ENCODE measurements at places on chromosomes 2 and 18.

- DNase-seq, result no peak
Measured at GRCh38 chr2:122239440-122239839, 484.0 kb downstream of the TSN start.

GRCh38 chr2:221125691-221126090 is 446.4 kb downstream of the EPHA4 start:
- no peak for DNase-seq

GRCh38 chr2:136025057-136025973 is 39.9 kb upstream of the DARS1 start:
- DNase-seq, result no peak

- no peak for DNase-seq
Measured at GRCh38 chr2:213015387-213016165, 135.8 kb downstream of the IKZF2 start.

- no peak for DNase-seq
Measured at GRCh38 chr2:223668302-223668998, 66.3 kb upstream of the SCG2 start.

DNA sequence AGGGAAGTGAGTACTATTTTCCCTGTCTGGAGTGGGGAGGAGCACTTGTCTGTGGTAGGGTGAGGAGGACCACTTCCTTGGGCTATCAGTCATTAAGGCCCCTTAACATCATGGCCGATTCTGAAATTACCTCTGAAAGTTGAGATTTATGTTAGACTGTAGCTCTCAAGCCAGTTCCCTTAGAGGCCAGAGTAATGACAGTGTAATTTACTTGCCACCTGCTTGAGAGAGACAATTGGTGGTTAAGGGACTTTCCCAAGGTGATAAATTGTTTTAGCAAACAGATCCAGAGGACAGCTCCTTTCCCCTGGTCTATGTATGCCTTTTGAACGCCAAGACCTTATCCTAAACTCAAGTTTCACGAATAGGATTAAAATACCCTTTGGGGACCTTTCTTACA is 56.1 kb downstream of the NEDD4L start:
- DNase-seq, result no peak

GRCh38 chr18:55777666-55778304 is 189.8 kb upstream of the TCF4 start:
- DNase-seq, result no peak

DNA sequence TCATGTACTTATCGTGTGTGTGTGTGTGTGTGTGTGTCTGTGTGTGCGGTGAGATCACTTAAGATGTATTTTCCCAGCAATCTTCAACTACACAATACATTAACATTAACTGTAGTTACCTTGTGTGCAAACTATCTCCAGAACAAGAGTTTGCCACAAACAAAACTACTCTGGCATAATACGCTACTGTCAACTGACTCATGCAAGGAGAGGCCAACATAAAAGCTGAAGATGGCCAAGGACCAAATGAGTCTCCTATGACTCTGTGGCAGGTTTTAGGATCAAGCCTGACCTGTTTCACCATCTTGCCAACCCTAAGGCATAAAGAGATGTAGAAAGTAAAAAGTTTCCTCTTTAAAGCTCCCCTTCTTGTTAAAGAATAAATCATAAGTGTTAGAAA is 20.1 kb downstream of the CYB5A start:
- DNase-seq, result no peak

- DNase-seq, result no peak
Measured at GRCh38 chr18:71130351-71130750, 841.5 kb downstream of the SOCS6 start.

DNA sequence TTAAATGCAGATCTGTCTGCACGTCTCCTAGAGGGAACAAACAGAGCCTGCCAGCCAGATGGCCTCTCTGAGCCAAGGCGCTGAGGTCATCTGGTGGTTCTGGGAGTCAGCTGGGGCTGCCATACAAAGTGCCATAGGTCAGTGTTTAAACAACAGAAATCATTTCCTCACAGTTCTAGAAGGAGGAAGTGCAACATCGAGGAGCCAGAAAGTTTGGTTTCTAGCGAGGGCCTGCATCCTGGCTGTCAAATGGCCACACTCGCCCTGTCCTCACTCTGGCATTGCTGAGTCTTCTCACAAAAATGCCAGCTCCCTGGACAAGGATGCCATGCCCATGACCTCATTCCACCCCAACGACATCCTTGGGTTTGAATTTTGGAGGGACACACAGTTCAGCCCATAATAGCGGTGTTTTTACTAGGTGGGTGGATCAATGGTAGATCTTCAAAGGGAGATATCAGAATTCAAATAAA is 59.6 kb downstream of the MYT1L start:
- no peak for DNase-seq

DNA sequence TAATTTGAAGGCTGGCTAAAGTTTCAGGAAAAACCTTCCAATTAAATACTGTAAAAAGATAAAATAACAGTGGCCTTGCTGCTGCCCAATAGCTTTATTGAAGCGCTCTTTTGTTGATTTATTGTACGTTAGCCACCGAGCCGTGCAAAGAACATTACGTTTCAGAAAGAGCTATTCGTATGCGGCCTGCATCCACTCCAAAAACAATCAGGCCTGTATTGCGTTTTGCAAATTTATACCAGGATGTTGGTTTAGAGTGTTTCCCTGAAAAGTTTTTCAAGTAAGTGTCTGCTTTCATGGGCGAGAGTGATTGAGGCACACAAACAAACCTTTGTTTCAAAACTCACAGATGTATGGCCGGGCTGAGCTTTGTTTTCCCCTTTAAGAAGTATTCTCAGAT is 257.2 kb upstream of the SALL3 start:
- DNase-seq, result no peak

GRCh38 chr2:128456281-128456680 is 137.6 kb upstream of the HS6ST1 start:
- DNase-seq, result no peak

- DNase-seq, result no peak
Measured at GRCh38 chr2:200943527-200944105, 19.8 kb downstream of the ORC2 start.

DNA sequence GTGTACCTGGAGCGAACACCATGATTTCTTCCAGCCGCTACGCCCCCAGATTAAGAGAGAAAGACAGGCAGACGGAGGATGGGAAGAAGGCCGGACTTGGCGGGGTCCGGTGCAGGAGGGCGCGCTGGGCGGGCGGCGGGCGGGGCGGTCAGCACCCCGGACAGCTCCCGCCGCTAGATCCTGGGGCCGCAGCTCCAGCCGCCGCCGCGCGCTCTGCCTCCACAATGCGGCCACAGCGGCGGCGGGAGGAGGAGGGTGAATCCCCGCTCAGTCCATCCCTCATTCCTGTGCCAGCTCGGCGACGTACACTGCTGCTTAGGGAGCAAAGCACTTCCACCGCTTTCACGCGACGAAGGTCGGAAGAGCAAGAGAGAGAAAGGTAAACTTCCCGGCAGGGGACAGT is at the start of gene AKAIN1:
TSS of gene AKAIN1 (minus strand) at position 226 of the 403 bp plus-strand sequence. CDS start at position 22, 204 bp downstream.
- DNase-seq, result no peak

DNA sequence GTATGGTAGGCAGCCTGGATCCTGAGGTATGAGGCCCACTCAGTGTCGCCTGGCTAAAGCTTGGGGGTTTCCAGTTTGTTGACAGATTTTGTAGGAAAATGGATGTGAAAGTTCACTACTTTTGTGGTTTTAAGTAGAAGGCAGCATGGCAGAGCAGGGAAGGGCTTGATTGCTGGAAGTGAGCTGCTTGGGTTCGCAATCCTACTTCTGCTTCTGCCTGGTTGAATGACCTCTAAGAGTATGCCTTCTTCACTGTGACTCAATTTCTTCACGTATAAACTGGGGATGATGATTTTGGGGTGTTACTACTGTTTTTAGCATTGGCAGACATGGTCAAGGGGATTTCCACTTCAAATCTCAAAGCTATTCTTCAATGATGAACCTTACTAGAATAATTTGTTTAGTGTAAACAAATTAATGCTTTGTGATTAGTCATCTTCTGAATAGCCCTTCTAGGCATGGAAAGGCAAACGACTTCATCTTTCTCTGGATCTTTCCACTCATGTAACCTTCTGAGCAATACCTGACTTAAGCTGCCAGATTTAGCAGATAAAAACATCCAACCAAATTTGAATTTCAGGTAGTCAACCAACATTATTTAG is 13.2 kb downstream of the BMP10 start:
- no peak for DNase-seq

- DNase-seq, result no peak
Measured at GRCh38 chr2:156890529-156891148, 366.9 kb upstream of the GALNT5 start.

DNA sequence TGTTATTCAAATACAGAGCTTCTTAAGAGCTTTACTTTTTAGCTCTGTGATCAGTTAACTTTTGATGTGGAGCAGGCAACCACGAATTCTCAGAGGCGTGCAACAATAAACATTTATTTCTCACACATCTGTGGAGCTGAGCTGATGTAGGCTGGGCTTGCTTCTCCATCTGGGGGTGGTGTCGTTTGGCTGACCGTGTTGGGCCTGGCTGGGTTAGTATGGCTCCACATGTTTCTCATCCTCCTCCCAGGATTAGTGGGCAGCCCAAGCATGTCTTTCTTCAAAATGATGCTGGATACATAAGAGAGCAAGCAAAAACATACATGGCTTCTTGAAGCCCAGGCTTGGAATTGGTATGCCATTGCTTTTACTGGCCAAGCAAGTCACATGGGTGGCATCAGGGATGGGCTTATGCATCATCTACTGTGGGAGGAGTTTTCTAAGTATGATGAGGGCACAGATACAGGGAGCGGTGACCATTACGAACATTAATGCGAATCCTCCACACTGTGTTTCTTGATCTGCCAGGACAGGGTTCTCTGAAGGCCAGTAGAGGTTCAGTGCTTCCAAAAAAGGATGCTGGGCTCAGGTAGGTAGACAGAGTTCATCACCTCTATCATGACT is 157.0 kb upstream of the TNP1 start:
- DNase-seq, result no peak

DNA sequence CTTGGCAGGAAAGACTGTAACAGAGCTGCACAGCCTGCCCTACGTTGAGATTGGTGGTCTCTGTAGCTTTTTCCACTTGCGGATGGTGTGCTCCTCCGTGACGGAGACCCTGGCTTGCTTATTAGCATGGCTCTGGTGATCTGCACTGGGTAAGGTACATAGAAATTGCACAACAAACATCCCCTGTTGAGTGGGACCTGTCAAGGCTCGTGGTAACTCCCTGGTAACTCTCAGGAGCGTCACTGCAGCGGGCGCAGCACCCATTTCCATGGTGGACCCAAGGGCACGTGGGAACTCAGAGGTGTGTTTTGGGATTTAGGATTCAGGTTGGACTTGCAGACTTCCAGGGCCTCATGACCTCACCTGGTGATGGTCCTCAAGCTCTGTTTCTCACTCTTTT is 1.1 kb downstream of the TRAF3IP1 start:
- DNase-seq, result no peak

GRCh38 chr2:96821113-96821675 is 5.1 kb downstream of the CNNM3 start:
- DNase-seq, result no peak

- no peak for DNase-seq
Measured at GRCh38 chr2:65835975-65836549, 403.7 kb upstream of the SPRED2 start.

GRCh38 chr18:9796935-9797549 is 88.7 kb upstream of the TXNDC2 start:
- no peak for DNase-seq

DNA sequence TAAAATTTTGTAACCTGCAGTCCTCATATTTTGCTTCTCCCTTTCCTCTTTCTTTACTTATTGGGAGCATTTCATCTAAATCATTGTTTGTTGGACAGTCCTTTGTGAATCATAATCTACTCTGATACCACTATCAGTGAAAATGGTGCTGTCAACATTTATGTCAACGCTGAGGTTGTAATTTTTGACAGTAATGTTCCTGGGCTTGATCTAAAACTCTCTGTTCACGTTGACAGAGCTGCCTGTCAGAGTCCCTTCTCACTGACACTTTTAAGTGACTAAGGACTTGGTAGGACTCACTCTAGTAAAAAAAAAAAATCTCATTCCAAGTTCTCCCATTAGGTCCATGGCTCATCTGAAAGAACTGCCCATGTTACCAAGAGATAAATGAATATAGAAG is 1640.8 kb upstream of the PIK3C3 start:
- DNase-seq, result no peak

GRCh38 chr2:38430597-38431207 is 53.6 kb upstream of the ATL2 start:
- no peak for DNase-seq

GRCh38 chr18:68053290-68053689 is 536.8 kb upstream of the DSEL start:
- no peak for DNase-seq

- DNase-seq, result no peak
Measured at GRCh38 chr2:45872211-45872610, 220.7 kb downstream of the PRKCE start.

DNA sequence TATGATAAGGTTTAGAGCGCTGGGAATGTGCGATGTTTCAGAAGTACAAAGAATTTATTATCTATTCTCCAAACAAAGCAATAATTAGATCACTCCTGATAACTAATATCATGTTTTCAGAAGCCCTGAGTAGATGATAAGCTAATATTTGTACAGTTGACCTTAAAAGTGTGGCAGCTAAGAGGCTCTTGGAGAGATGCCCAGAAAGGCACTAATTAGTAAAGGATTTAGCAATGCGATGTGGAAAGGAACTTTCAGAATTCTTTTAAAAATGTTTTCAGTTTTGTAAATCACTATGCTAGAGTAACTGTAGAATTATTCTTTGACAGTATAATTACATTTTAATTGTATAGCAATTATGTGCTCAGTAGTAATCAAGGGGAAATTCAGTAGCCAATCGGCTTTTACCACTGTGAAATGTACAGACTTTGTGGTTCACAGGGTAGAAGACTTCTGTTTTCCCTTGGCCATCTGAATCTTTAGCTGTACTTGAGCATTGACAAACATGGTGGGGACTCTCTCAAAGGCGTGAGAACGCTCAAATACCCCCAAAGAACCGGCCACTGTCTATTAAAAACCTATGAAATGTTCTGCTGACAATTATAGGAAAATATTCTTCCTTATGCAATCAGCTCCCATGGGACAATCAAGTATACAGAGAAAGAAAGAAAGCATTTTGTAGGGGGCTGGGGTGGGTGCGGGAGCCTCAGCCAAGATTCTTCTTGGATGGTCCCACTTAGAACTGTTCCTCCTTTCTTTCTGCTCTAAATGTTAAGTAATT is 262.8 kb upstream of the AGAP1 start:
- no peak for DNase-seq

DNA sequence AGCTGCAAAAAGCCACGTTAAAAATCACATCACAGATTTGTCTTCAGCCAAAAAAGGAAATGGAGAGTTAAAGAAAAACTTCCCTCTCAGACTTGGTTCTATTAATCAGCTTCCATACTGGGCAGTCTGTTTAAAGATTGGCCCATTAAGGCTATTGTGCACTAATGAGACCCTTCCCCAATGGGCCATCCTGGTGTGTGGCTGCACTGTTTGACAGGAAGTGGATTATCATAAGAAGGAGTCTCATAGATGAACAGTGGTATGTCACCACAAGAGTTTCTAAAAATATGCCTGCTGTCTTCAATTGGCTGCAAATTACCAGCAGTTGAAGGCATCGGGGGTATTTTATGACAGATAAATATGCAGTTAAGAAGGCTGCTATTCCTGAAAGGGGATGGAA is 247.6 kb upstream of the THSD7B start:
- DNase-seq, result no peak

- DNase-seq, result no peak
Measured at GRCh38 chr2:216283038-216283900, 89.0 kb downstream of the MARCHF4 start.

Data from stimulated activated naive CD4-positive, alpha-beta T cell treated with Interleukin-2 at 50 U/mL for 16 hours (primary cell).